ENCODE measurements at places on chromosomes 7 and 10.

GRCh38 chr7:14040528-14040927 is 51.1 kb upstream of the ETV1 start:
- DNase-seq: no peak

- peak; percentile 2 for DNase-seq
Measured at GRCh38 chr7:66629222-66630062, 761 bp downstream of the KCTD7 start.

DNA sequence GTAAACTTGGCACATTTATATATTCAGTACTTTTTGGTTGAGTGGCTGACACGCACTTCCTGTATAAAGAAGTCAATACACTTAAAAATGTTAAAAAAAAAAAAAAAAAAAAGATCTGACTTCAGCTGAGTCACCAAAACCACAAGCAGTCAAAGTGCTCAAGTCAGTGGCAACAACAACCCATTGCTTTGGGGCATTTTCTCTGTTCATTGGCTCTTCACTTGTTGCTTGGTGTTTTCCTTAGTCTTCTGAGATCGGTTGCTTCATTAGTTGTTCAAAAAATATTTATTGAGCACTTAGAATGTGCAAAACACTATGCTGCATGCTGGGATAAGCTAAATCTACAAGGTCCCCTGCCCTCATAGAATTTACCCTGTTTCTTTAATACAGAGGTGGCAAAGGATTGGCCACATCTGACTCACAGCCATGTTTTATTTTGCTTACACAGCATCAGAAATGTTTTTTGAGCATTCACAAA is 63.7 kb downstream of the ZNRF2 start:
- peak; percentile 16 for DNase-seq

GRCh38 chr7:13236026-13236425 is 548.6 kb downstream of the ARL4A start:
- DNase-seq: no peak

DNA sequence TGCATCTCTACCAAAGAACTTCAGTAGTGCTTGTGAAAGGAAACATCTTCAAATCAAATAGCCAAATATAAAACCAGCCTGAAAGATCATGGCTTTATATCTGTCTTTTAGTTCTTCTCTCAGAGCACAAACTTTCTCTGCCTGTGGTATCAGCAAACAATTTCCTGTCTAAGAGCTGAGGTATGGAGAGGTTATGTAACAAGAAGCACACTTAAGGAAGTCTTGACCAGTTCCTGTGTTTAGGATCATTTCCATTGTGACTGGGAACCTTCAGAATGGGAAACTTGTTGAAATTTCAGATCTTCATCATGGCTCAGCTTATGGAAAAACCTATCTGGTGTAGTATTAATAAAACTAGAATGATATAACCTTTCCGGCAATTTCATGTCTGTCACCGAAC is 148.8 kb downstream of the MBL2 start:
- DNase-seq: no peak

- DNase-seq: no peak
Measured at GRCh38 chr7:15042285-15043065, 139.9 kb upstream of the DGKB start.

DNA sequence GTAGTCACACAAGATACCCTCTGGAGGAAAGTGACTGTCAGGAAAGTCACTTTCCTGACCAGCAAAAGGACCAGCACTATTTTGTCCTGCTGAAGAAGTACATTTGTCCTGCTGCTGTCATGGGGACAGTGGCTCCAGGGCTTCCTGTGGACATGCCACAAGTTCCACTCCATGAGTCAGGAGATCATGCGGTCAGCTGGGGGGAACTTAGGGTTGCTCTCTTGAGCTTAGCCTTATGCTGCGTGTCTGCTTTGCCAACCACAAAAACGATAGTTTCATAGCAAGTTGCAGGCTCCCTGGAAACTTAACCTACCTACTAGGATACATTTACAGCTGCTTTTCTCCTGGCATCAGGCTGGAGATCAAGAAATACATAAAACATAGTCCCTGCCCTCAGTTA is 19.8 kb upstream of the ALOX5 start:
- DNase-seq: no peak

DNA sequence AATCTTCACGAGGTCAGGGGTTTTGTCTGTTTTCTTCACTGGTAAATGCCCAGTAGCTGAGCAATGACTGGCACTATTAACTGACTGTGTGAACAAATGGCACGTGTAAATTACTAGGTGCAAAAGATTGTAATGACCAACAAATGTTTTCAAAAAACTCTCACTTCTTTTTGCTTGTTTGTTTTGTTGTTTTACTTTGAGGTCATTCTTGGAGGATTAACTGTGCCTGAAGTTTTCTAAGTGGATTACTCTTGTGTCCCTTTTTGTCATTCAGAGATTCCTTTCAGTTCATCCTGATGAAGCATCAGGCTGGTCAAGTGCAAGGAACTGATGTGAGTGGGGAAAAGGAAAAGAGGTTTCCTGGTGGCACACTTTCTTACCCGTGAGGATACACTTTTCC is 74.4 kb upstream of the PPP1R3C start:
- DNase-seq: no peak

DNA sequence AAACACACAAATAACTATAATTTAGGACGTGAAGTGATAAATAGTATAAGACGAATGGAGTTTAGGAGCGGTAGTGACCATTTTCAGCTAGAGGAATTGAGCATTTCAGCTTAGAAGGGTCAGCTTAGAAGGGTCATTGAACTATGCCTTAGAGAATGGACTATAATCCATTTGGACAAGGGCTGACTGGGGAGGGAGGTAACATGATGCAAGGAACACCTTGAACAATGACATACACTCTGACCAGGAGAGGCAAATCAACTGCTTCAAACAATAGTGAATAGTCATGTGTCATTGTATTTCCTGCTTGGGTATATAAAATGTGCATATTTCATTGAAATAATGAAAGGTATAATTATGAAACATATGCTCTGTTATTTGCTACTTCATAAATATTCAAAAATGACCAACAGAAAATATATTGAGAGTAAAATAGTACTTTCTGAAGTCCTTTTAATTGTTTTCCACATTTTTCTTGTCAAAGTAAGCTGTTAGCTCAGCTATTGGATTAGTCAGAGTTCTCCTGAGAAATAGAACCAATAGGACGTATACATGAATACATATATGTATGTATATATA is 40.5 kb upstream of the WASL start:
- no peak for DNase-seq

- DNase-seq: no peak
Measured at GRCh38 chr7:94941844-94942632, 34.6 kb downstream of the PPP1R9A start.

DNA sequence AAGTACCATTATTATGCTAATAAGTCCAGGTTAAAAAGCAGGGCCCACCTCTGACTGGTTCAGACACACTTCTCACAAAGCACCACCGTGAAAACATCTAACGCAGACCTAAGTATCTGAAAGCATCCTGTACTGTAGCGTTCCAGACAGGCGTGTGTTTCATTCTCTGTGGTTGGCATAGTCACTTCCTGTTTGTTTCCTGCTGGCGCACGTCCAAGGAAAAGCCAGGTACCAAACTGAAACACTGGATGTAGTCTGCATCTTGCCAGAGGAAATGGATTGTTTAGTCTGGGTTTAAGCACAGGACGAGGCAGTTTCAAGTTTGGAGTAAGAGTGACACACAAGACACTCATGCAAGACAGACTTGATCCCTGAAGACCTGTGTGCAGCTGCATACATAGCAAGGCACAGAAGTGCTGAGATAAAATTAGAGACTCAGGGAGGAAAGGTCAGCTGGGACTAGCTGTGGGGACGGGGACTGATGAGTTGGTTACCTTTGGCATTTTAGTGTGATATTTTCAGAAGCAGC is 23.3 kb downstream of the BPGM start:
- peak; percentile 44 for DNase-seq

GRCh38 chr7:28096713-28097112 is 83.9 kb downstream of the JAZF1 start:
- no peak for DNase-seq

- DNase-seq: no peak
Measured at GRCh38 chr7:46237466-46237865, 316.4 kb upstream of the IGFBP3 start.

- no peak for DNase-seq
Measured at GRCh38 chr7:24597014-24597413, 23.8 kb downstream of the PALS2 start.

DNA sequence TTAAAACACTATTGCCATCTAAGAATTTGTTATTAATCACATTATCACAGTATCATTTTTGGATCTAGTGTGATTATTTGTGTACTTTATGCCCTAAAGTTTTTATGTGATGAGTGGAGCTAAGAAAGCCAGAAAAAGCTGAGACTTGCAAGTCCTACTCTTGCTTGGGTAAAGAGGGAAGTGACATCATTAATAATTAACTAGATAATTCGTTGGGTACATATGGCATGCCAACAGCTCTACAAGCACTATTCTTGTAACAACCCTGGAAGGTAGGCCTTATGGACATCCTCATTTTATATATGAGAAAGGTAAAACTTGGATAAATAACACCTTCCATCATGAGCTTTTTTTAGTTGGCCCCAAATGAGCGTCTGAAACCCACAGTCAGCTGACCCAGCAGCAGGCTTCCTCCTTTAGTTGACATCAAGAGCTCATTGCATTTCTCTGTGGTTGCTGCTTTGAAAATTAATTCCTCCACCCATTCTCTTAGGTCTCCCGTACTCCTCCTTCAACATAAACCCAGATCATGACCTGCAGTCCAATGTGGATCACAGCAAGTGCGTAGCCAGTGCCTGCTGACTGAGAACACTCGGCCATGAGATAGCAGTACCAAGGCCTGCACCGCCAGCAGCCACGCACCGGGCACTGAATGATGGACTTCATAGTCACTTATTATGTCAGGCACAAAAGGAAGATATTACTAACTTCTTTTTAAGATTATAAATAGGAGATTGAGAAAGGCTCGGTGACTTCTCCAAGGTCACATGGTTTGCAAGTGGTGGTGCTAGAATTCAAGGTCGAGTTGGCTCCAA is 292.0 kb upstream of the AOAH start:
- no peak for DNase-seq

- DNase-seq: no peak
Measured at GRCh38 chr7:39353615-39354376, 212.4 kb upstream of the YAE1 start.

DNA sequence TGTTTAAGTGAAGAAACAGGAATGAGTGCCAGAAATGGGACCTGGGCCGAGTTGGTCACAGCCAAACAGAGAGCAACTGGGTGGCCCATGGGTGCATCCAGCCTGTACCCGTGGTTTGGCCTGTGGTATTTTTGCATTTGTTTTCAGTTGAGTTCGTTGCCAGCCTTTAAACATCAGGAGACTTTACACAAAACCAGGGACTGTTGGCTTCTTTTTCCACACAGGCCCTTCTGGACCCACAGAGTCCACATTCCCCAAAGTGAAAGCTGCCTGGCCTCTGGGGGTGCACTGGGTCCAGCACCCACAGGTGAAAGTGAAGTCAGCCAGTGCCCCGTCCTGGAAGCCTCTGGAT is 54.1 kb upstream of the TNS3 start:
- DNase-seq: no peak

GRCh38 chr7:152899548-152900109 is 140.1 kb downstream of the ACTR3B start:
- no peak for DNase-seq

DNA sequence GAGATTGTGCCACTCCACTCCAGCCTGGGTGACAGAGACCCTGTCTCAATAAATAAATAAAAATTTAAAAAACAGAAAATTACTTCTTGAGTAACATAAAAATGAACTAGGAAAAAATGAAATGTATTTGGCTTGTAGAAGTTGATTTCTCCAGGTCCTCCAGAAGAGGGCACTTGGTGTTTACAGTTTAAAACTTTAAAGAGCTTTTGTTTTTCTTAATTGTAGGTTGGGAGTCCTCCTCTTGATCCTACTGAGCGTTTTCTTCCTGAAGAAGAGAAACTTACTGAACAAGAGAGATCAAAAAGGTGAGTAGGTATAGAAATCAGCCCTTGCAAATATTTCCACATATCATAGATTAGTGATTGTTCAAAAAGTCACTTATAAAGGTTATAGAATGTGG is 16.2 kb downstream of the KIFBP start:
- no peak for DNase-seq

DNA sequence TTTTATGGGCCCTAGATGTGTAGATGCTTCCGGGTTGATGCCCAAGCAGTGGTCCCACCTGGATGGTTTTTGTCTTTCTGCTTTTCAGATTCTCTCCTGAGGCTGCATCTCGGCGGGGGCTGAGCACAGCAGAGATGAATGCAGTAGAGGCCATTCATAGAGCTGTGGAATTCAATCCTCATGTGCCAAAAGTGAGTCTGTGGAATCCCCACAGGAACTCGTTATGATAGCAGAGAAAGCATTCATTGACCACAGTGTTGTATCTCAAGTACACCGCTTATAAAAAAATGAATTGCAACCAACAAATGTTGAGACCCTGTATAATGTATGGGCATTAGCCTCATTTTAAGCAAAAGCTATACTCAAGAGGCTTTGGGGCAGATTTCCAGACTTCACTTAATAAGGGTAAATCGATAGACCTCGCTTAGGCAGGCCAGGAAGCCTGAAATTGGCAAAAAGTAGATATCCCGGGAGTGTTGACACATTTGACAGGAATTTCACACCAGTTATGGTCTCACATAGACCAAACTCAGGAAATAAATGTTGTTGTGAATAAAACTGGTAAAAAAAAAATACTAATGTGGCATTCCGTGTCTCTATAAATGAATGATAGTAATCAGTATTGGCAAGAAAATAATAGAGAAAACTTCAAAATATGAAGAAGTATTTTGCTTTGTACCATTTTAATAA is 132.0 kb downstream of the WNT2 start:
- DNase-seq: no peak

- no peak for DNase-seq
Measured at GRCh38 chr7:17937506-17938120, 2.7 kb downstream of the SNX13 start.

DNA sequence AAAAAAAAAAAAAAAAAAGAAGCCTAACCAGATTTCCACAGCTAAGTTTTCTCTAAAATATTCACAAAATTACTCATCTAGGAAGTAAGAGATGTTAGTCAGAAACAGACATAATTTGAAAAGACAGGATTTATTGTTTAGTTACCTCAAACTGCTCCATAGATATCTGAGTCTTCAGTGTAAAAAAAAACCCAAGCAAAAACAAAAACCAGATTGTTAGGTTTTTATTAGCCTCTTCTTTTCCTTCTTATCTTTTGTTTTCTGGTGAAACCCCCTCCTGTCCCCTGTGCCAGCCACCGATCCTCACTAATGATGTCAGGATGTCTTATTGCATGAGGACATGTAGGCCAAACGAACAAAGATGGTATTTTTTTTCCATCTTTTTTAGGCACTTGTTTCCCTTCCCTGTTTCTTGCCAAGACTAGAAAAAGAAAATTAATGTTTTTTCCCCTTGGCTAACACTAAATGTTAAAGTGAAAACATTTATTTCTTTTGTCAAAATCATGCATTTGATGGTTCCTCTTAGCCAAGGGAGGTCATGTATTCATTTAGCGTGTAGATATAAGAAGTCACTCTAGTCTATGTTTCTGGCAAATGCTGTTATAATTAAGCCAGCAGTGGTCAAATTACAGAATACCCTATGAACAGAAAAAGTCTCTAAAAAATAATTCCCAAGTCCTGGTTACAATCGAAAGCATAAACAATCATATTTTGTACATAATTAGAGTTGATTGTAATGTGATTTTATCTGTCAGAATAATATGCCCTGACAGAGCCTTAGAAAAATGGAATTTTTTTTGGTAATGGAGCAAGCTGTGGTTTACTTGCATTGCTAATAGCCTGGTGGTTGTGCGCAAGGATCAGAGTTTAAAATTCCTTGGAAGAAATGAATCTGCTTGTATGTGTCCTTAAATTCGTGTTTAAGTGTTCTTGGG is 702.4 kb upstream of the FZD8 start:
- DNase-seq: no peak

GRCh38 chr10:32253276-32253675 is 93.7 kb downstream of the EPC1 start:
- DNase-seq: no peak

Data from stimulated activated CD8-positive, alpha-beta memory T cell treated with anti-CD3 and anti-CD28 coated beads, Interleukin-4, amount 100 ng/mL, for 1 hour (primary cell).